ENCODE measurements at places on chromosomes 7 and 10.

- no peak for DNase-seq
Observed at GRCh38 chr10:1451941-1452340, 285.4 kb downstream of the ADARB2 start.

GRCh38 chr10:77899690-77900089, 26.9 kb downstream of the DLG5 start:
- DNase-seq: no peak

GRCh38 chr10:102152545-102152890, 329 bp downstream of the NOLC1 start:
- DNase-seq: no peak

DNA sequence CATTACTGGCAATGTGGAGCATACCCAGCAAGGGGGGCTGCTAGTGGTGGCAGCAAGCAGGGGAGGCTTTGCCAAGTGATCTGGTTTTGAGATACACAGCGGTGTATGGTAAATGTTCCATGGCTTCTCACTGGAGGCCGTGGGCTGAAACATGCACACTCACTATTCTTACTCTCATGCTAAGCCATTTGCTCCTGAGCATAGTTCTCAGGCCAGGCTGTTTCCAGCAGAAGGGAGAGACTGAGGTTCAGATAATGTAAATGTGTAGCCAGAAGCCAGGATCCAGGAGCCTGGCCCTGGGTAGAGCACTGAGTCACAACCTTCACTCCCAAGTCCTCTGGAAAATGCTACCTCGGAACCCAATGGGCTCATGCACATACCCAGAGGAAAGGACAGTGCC, 757.9 kb downstream of the GRID1 start:
- no peak for DNase-seq

DNA sequence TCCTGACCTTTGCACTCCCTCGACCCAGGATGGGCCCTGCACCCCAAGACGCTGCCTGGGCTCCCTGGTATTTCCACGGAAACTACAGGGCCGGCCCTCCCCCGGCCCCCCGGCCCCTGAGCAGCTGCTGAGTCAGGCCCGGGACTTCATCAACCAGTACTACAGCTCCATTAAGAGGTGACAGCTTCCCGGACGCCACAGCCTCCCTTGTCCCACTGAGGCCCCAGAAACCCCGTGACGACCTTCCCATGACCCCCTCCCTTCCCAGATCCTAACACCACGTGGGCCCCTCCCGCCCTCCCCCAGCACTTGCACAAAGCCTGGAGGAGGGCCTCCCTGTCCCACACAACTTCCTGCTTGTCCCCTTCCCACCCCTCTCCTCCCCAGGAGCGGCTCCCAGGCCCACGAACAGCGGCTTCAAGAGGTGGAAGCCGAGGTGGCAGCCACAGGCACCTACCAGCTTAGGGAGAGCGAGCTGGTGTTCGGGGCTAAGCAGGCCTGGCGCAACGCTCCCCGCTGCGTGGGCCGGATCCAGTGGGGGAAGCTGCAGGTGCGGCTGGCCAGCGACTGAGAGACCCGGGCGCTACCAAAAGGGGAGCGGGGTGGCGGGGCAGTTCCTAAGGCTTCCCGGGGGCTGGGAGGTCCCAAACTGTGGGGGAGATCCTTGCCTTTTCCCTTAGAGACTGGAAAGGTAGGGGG, 5.7 kb downstream of the NOS3 start:
- DNase-seq: no peak

GRCh38 chr10:1050554-1050953, 1.6 kb upstream of the IDI1 start:
- DNase-seq: peak; percentile 71

DNA sequence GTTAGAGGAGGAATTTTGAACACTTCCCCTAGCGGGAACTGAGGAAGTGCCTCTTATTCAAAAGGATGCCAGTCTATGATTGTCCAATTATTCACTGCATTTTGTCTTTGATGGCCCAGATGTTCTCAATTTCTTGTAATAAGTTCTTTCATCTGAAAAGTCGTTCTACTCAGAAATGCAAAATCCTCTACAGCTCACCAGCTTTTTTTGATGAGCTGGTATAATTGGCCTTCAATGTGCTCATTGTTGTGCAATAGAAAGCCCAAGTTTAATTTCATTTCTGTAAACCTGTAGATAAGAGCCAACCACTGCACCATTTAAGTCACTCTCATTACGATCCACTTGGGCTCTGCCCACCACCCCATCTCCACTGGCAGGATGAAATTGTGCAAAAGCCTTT, 978.7 kb upstream of the AUTS2 start:
- no peak for DNase-seq

DNA sequence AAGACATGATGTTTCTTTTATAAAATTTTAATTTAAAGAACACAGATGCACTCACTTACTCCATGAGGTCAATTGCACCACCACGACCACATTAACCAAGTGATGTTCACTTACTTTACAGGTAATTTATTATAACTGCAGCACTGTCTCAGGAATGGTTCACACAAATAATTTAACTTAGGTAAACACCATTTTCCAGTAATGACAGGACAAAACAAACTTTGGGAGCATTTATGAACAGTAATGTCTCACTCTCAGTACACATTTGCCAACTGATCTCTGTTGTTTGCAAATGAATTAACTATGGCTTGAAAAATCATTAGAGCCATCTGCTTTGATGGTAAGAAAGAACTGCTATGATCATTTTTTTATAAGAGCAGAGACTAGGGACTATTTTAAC, 150.4 kb downstream of the ETV1 start:
- DNase-seq: no peak

- peak; percentile 98 for DNase-seq
Observed at GRCh38 chr10:68901105-68901927, at the start of gene DDX50. DDX50 (plus strand) TSS chr10:68901315; CDS start chr10:68901385, 70 bp downstream.

- DNase-seq: no peak
Observed at GRCh38 chr10:74541375-74541774, 285.0 kb upstream of the KAT6B start.

DNA sequence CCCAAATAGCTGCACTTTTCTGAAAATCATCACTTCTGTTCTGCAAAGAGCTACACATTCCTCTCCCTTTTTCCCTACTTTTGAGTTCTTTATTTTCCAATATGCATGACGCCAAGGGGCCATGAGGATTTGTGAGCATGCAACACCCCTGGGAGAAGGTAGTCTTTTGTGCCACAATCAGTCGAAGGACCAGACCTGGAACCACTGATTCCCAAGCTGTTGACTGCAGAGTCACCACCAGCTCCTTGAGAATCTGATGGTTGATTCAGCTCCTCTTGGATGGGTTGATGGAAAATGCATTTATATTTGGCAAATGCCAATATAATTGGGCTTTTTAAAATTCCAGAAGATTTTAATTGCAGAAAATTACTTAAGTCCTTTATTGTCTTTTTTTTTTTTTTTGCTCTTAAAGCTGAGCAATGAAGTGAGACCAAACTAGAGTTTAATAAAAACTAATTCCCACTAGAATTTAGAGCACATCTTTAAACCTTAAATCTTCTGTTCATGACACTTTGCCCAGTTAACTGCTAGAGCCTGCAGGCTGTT, 554.1 kb downstream of the TNS3 start:
- DNase-seq: no peak

GRCh38 chr10:31064348-31064747, 32.7 kb upstream of the ZNF438 start:
- no peak for DNase-seq

- DNase-seq: no peak
Observed at GRCh38 chr7:71414490-71414889, 282.5 kb downstream of the GALNT17 start.

GRCh38 chr10:44425466-44425865, 40.6 kb upstream of the CXCL12 start:
- DNase-seq: no peak

- no peak for DNase-seq
Observed at GRCh38 chr10:67988606-67989005, 86.5 kb downstream of the HERC4 start.

DNA sequence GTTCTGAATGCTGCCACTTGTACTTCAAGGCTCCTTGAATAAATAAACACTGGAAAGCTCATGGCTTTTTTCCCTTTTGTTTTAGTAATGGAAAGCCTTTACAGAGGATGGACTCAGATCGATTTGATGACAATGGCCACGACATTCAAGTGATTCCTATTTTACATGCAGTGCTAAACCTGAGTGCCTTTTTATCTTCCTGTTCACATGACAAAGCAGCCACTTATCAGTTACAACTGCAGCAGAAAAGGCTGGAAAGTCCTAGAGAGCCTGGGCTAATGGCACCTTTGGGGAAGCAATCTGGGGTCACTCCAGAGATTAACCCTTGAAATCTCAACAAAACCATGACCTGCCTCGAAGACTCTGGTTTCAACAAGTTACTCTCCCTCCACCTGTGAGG, 249.0 kb upstream of the AUTS2 start:
- DNase-seq: no peak

GRCh38 chr7:31894308-31894707, 175.9 kb downstream of the PDE1C start:
- no peak for DNase-seq

DNA sequence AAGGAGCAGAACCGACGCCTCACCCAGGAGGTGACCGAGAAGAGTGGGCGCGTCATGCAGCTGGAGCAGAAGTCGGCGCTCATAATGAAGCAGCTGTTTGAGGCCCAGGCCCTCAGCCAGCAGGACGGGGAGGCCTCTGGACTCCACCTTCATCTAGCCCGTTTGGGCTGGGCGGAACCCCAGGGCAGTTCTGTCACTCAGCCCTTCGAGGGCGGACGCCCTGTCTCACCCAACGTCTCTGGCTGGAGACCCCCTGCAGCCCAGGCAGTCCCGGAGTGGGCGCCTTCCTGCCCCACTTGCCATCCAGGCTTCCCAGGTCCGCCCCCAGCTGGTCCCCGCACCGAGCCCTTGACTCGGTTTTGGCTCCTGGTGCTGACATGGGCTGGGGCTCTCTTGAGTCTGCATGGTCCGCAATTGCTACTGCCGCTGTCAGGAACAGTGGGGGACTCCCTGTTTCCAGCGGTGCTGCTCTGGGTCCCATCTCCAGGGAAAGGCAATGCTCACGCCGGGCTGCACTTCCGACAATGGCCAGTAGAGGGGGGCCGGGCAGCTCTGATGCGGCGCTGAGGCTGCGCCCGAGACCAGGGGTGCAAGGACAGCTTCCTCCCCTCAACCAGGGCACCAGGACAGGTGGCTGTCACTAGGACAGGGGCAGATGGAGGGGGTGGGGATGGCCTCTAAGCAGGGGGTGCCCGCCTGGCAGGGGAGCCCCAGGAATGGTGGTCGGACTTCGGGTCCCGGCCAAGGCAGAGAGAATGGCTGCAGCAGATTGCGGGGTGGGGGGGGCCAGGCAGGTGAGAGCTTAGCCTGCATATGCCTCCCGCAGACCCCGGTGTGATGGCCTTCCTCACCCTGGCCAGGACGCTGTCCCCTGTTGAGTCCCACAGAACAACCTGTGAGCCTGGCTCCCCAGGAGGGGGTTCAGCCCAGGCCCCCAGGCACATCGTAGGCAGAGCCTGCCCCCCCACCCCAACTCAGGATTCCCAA, 71.2 kb upstream of the KCTD7 start:
- DNase-seq: peak; percentile 74

DNA sequence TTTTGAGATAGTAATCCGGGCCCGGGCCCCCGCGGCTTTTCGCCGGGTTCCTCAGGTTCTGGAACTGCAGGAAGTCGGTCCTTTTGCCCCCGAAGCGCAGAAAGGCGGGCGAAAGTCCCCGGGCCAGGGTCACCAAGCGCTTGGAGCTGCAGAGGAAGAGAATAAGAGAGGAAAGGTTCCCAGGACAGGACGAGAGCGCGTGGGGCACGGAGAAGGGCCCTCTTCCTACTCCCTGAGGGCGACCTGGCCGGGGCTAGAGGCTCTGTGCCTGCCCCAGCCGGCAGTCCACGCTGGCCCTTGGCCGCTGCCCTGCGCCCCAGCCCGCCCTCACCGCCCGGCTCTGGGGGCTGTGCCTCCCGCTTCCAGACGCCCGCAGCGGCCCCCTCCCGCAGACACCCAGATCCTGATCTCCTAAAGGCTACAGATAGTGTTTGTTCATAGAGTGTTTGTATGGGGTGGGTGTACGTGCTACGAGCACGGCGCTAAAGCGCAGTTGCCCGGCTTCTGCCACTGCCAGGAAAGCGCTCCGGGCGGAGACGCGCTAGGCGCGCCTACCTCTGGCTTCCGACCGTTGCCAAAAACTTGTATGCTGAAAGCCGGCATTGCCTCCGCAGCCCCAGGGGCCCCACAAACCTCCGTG, 3.2 kb downstream of the HPSE2 start:
- DNase-seq: no peak

GRCh38 chr7:45147858-45148652, 9.5 kb upstream of the RAMP3 start:
- DNase-seq: no peak

- no peak for DNase-seq
Observed at GRCh38 chr7:46139079-46139478, 218.0 kb upstream of the IGFBP3 start.

DNA sequence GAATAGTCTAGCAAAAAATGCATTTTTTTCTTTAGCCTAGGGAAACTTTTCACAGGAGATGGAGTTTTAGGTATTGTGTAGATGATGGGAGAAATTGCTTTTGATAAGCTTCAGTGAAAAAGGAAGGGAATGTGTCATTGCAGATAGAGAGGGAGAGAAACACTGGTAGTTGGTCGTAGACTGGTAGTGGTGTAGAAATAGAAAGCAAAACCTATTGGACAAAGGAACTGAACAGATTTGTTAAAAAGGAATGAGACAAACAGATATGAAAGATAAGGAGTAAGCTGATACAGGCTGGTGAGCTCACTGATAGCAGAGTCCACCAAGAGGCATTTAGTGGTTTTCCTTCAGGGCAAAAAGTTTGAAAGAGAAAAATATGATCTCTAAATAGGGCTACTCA, 94.3 kb downstream of the ZEB1 start:
- DNase-seq: no peak

DNA sequence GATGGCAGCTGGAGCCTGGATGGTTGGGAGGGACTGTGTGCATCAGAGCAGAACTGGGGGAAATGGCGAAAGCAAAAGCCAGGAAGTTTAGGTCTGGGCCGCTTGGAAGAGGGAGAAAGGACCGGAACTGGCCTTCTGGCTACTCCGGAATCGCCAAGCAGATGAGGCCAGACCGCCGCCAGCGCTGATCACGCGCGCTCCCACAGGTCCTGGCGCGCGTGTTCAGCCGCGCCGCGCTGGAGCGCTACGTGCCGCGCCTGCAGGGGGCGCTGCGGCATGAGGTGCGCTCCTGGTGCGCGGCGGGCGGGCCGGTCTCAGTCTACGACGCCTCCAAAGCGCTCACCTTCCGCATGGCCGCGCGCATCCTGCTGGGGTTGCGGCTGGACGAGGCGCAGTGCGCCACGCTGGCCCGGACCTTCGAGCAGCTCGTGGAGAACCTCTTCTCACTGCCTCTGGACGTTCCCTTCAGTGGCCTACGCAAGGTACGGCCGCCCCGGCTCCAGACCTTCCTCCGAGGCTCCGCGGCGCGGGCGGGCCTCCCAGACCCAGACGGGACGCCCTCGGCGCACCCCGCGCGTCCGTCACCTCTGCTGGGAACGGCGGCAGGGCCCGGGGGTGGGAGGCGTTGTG, 2.0 kb downstream of the CYP26C1 start:
- peak; percentile 15 for DNase-seq
